Mesendoderm (in vitro differentiated cells): ENCODE measurements at places on chromosomes 2 and 18.

GRCh38 chr2:186064507-186064906 is 325.9 kb downstream of the FSIP2 start:
- H3K36me3 ChIP-seq = no peaks in the 10 kb centered on the region
- no peaks in the 10 kb centered on the region for H3K27me3 ChIP-seq
- DNase-seq = no peak
- no peak overlapping the region for H3K4me3 ChIP-seq

GRCh38 chr18:63155910-63156773 is 163.4 kb downstream of the BCL2 start:
- no peaks in the 10 kb centered on the region for H3K36me3 ChIP-seq
- H3K4me1 ChIP-seq = no peaks in the 10 kb centered on the region
- H3K4me3 ChIP-seq = no peak overlapping the region
- H3K27me3 ChIP-seq = no peaks in the 10 kb centered on the region
- no peak for DNase-seq

DNA sequence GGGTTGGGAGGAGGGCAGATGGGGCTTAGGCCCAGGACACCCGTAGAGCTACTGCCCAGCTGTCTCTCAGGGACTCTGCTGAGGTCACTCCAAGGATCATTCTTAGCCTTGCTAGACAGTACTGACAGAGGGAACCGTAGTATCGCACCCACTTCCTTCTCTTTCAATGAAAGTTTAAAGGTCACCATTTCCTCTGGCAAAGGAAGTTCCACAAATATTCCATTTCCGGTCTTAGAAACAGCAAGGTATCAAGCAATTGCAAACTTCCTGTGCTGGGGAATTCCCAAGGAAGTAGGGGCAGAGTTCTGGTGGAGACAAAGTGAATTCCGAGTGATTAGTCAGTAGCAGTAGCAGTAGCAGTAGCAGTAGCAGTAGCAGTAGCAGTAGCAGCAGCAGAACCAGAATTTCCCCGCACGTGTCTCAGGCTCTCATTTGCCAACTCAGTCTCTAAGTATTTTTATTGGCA is 24.7 kb downstream of the IL1B start:
- no peak overlapping the region for H3K27ac ChIP-seq
- DNase-seq = peak; percentile 51

DNA sequence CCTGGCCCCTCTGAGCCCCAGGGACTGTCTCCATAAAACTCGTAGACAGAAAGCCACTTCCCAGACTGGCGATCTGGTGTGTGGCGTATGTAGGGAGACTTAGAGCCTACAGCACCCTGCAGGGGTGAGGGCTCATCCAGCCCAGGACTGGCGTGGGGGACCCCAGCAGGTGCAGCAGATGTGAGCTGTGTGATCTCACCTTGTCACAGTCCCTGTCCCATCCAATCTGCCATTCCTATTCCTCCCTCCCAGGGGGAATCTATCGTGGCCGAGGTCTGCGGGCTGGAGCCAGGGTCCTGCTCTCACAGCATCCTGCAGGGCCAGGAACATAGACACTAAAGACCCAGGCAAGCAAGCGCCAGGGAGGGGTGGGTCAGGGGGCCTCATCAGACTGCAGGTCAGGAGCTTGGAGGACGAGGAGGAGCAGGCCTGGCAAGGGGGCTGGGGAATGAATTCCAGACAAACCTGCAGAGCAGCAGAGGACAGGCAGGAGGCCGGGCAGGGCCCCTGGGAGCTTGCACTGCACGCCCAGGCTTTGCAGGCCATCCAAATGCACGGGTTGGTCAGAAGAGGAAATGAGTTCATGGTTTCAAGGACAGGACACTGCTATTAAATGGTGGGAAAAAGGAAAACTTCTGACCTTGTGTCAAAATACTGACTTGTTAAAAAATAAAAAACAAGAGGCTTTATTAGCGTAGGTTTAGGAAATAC is 32.5 kb downstream of the HS6ST1 start:
- H3K4me3 ChIP-seq = no peak overlapping the region
- no peak overlapping the region for H3K27ac ChIP-seq
- no peaks in the 10 kb centered on the region for H3K27me3 ChIP-seq
- H3K4me1 ChIP-seq = no peaks in the 10 kb centered on the region
- DNase-seq = no peak
- no peaks in the 10 kb centered on the region for H3K36me3 ChIP-seq

DNA sequence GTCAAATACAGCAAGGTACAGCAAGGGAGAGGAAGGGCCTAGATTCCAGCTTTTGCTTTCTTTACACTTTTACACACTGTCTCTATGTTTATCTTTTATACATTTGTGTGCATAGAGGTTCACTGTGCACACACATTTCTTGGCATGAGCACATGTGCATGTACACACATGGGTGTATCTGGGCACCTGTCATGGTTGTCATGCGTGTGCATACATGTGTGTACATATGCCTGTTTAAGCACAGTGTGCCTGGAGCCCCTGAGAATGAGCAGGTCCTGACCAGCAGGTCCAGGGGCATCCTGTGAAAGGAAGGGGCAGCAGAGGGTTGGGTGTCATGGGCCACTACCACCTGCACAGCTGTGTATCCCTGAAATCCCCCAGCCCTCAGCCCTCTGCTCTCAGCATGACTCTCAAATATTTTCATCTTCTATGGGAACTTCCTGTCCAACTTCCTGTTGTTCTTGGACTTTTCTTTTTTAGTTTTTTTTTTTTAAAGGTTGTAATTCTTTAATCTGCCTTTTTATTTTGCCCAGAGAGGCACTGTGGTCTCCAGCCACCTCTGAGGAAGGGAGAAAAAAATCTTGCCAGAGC is 97.0 kb upstream of the EPAS1 start:
- DNase-seq = no peak
- H3K4me3 ChIP-seq = no peak overlapping the region
- no peaks in the 10 kb centered on the region for H3K4me1 ChIP-seq
- no peaks in the 10 kb centered on the region for H3K36me3 ChIP-seq

GRCh38 chr2:75342504-75343175 is 143.3 kb upstream of the TACR1 start:
- H3K27ac ChIP-seq = no peak overlapping the region
- H3K4me3 ChIP-seq = no peak overlapping the region
- DNase-seq = no peak
- H3K4me1 ChIP-seq = no peaks in the 10 kb centered on the region

DNA sequence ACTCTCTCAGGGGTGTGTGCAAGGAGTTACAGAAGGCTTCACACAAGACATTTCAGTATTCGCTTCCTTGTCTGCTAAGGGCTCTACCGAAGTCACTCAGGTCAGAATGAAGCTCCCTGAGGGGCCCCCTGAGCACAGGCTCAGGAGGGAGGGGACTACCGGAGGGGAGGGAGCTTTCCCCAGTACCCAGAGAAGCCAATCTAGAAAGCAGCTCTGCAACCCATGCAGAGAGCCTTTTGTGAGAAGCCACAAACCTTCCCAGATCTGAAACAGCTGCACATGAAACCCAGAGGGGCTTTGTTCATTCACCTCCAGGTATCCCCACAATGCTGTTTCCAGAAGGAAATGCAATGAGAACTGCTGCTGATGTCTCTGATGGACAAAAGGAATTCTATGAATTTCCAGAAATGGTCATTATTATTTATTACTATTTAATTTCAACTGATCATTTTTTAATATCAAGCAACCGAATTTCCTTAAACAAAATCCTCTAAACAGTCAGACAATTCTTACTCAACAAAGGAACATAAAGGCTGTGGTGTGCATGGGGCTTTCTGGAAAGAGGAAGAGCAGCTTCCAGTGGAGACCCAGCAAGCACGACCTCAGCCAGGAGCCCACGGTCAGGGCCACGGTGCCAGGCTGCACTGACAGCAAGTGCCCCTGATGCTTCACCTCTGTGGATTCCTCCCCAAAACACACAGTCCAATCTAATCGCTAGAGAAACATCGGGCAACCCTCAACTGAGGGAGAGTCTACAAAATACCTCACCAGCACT is 42.0 kb downstream of the NDUFA10 start:
- no peaks in the 10 kb centered on the region for H3K27me3 ChIP-seq
